ENCODE measurements at places on chromosomes 1 and 21. TPM values are rescaled to one million over a fixed set of nuclear protein-coding genes. Genes with fewer than 3 reads are reported as not detected.

NHLH1 gene
- 0.16 TPM for polyA plus RNA-seq

NEK2 gene
- 9.4 TPM for polyA plus RNA-seq

TAS1R1 gene
- not detected for polyA plus RNA-seq

NUDT4B gene
- polyA plus RNA-seq = 24.7 TPM

LAMC1 gene
- polyA plus RNA-seq = 101 TPM

- DNase-seq = no peak
Measured at GRCh38 chr1:92711473-92712165, 73.3 kb downstream of the EVI5 start.

- DNase-seq = no peak
Measured at GRCh38 chr1:53811414-53811851, 26.7 kb downstream of the NDC1 start.

- DNase-seq = peak; percentile 22
Measured at GRCh38 chr1:198681831-198682759, 43.3 kb downstream of the PTPRC start.

DNA sequence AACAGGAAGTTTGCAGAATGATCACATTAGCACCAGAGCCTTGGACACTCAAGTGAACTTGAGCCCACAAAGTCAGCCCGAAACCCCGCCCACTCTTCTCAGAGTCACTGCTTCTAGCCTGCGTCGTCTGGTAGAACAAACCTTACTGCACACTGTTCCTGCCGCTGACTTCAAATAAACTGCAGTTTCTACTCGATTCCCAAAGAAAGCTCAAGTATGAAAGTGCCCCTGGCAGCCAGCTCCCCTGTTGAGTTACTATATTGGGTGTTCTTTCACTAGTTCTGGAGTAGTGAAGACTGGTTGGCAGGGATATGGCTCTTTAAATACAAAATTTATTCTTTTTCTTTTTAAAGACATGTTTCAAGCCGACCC lies 164.7 kb downstream of the GALNT2 start:
- DNase-seq = no peak

DNA sequence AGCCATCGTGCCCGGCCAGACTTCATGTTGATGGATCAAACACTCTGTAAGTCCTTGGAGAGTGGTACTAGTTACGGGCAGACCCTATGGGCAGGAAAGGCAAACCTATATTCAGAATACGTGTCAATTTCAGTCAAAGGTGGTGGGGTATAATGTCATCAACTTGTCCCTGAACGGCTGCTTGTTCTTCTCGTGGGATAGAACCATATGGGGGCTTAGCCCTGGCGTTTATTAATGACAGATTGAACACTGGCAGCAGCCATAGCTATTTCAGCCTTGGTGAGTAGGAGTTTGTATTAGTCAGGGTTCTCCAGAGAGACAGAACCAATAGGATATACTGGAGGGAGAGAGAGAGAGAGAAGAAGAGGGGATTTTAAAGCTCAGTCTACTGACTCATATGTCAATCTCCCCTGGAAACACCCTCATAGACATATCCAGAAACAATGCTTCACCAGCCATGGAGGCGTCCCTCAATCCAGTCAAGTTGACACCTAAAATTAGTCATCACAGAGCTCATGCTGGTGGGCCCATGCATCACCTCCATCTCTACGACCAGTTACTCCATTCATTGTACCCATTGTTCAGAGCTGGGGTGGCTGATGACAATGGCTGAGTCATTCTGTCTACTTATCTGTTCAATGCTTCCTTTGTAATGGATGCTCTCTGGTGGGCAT lies 16.1 kb upstream of the AQP10 start:
- no peak for DNase-seq

DNA sequence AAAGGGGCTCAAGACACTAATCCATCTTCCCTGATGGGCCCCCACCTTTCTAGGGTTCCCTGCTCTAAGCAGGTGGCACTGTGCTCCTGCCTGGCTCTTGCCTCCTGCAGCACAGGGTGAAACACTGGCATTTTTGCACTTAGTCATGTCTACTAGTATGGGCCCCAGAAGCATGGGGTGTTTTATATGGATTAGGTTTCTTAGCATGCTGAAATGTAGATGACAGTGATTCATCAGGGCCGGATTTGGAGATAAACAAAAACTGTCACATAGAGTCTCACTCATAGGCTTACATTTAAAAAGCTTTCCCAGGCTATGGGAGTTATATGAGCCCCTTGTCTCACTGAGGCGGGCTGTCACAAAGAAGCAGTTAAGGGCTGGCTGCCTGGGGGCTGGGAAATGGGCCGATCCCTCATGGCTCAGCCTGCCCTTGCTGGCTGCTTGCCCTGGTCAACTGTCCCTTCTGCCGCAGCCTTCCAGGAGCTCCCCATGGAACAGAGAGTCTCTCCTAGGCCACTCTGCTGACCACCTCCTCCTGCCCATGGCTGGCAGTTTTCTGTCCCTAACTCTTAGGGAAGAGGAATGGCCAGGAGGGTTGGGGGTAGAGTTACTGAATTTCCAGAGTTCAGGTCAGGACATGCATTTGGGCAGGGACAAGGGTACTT lies 6.5 kb downstream of the GALNT2 start:
- DNase-seq = no peak

DNA sequence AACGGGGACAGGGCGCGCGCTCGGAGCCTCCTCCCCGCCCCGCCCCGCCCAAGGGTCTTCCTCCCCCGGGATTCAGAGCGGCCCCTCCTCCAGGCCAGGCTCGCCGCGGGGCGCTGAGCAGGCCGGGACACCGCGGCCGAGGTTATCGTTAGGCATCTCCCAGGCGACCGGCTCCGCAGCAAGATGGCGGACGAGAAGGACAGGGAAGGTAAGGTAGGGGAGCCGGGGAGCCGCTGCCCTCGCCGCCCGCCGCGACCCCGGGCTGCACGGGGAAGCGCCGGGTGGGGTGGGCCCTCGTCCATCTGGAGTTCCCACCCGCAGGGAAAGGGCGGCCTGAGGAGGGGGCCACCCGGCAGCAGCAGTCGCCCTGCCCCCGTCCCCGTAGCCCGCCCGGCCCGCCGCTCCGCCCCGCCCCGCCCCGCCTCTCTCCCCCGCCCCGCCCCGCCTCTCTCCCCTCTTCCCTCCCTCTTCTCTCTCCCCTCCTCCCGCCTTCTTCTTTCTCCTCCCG lies 105.9 kb upstream of the HNRNPU start:
- peak; percentile 82 for DNase-seq

GRCh38 chr1:83545066-83545862 lies 453.7 kb downstream of the TTLL7 start:
- no peak for DNase-seq

DNA sequence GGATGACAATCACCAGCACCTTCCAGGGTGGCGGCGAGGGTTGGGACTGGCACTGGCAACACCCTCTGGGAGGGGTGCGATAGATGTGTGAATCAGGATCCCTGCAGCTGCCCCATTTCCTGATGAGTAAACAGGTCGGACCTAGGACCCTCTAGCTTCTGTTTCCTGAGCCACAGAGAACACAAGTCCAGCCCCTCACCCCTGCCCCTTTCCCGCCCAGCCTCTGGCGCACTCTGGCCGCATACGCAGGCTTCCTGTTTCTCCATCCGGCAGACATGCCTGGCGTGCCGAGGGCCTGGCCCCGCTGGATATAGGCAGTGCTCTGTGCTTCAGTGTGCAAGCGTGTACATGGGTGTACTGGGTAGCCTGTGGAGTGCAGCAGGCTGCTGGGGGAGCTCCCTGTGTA lies 4.6 kb downstream of the PEAR1 start:
- peak; percentile 75 for DNase-seq

DNA sequence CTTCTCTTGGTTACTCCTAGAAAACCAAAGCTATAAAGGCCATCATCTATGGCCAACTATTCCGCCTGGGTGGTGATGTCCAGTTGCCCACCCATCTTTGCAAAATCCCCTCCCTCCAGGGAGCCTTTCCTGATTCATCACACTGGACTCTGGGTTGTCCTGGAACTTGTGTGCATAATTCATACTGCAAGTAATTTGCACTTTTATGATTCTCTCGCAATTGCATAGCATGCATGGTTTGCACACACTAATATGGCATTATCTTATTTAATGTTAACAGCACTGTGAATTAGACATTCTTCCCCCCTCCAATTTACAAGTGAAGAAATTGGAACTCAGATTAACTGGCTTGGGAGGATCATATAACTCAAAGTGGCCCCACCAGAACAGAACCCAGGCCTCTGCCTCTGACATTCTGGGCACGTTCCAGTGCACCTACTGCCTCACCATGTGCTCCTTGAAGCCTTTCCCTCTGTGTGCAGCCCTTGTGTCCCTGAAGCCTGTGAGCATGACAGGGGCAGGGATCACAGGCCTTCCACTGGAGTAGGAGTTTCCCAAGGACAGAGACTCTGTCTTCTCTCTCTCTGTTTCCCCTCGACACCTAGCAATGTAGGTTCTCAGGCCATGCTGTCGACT lies 98.9 kb upstream of the IPO9 start:
- DNase-seq = no peak

- DNase-seq = no peak
Measured at GRCh38 chr1:28606771-28607170, 14.7 kb downstream of the RAB42 start.

- DNase-seq = no peak
Measured at GRCh38 chr1:186745531-186746146, 65.4 kb upstream of the PTGS2 start.

DNA sequence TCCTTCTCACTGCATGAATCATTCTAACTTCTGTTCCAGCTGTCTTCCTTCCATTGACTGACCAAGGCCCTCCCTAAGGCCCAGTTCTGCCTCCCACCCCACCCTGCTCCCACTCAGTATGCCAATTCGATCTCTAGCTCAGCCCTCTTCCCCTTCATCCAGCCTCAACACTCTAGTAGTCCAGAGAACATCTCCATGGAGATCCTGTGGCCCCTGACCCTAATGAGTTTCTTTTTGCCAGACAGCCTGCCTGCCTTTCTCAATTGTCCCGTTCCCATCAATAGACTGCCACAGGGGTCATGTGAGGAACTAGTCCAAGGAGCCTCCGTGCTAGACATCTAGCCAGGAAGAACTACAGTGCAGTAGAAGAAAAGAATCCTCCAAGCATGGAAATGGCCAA lies 26.4 kb downstream of the RRAGC start:
- DNase-seq = no peak

GRCh38 chr1:234725177-234726132 lies 115.5 kb upstream of the IRF2BP2 start:
- DNase-seq = no peak

- DNase-seq = no peak
Measured at GRCh38 chr1:190578526-190578925, 100.9 kb upstream of the BRINP3 start.

DNA sequence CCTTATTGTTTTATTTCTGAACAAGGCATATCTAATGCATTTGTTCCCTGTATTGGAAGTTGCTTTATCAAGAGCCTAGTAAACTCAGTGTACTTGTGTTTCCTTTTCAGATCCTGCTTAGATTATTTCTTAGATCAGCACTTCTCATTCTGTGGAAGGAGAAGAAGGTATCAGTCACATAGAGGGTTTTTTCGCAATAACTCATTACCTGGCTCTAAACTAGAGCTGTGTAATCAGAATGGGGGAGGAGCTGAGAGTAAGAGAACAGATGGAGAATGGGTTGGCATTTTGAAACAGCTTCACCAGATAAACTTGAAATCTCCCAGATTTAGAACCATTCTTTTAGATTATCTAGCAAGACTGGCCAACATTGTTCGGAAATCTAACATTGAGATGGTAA lies 11.0 kb downstream of the AHCYL1 start:
- DNase-seq = no peak
